ENCODE measurements at places on chromosomes 7 and 10. TPM values are rescaled to one million over a fixed set of nuclear protein-coding genes. Genes with fewer than 3 reads are reported as not detected.

- no peak for DNase-seq
Observed at GRCh38 chr7:104174798-104175197, 33.0 kb downstream of the ORC5 start.

SUN3 gene
- 1.1 TPM for total RNA-seq

DNA sequence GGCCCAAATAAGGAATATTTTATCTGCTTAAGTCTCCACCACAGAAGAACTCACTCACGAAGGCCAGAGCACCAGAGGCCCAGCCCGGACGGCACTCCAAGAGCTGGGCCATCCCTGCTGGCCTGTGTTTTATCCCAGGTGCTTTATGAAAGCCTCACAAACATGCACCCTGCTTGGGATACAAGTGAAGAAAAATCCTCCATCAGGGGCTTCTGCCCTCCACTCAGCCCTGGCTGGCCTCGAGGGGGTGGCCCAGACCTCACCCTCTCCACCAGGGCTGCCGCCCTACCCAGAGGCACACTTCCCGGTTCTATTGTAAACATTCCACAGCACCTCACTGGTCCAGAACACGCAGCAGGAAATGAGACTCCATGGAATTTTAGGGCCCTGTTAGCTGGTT lies 19.8 kb upstream of the DNAAF5 start:
- DNase-seq, result no peak

GRCh38 chr7:30249986-30250774 lies 34.2 kb upstream of the ZNRF2 start:
- DNase-seq, result no peak

HOXA1 gene
- 1.2 TPM for total RNA-seq

KLHDC10 gene
- total RNA-seq, result 15.5 TPM

GRCh38 chr7:132580717-132581285 lies 4.5 kb upstream of the PLXNA4 start:
- DNase-seq, result peak; percentile 80

GRCh38 chr7:75945297-75946168 lies 30.6 kb downstream of the POR start:
- DNase-seq, result no peak

PKD2L1 gene
- total RNA-seq, result not detected

TMEM196 gene
- total RNA-seq, result not detected

DNA sequence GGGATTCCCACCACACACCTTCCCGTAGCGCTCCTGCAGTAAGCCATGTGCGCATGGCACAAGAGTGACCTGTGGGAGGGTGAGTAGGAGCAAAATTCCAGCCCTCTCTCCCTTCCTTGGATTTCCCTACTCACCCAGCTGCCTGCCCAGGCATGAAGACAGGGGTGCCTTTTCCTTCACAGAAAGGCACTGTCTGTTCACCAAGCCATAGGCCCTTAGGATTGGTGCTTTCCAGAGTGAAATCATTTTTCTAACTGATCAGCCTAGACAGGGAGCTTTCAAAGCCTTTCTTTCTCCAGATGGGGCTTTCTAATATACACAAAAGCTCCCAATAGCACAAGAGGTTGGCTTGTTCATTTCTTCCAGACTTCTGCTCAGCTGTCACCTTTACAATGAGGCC lies 79.7 kb downstream of the CTTNBP2 start:
- no peak for DNase-seq

GRID2IP gene
- not detected for total RNA-seq

- DNase-seq, result no peak
Observed at GRCh38 chr7:47659664-47660462, 78.0 kb upstream of the TNS3 start.

CCL24 gene
- not detected for total RNA-seq

- DNase-seq, result peak; percentile 99
Observed at GRCh38 chr7:16739863-16740622, 13.5 kb upstream of the TSPAN13 start.

GRCh38 chr7:85090143-85090542 lies 96.7 kb downstream of the SEMA3D start:
- no peak for DNase-seq

DNA sequence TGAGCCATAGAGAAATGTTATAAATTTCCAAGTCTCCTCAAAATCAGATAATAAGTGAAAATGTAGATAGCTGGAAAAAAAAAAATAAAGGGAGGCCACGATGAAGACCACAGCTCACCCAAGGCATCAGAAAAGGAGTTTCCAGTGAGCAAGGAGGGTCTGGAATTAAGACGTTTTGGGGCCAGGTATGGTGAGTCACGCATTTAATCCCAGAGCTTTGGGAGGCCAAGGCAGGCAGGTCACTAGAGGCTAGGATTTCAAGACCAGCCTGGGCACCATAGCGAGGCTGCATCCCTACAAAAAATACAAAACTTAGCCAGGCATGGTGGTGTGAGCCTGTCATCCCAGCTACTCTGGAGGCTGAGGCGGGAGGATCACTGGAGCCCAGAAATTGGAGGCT lies 65.5 kb downstream of the ASB13 start:
- no peak for DNase-seq
